ENCODE measurements at places on chromosomes 6 and 20.

DNA sequence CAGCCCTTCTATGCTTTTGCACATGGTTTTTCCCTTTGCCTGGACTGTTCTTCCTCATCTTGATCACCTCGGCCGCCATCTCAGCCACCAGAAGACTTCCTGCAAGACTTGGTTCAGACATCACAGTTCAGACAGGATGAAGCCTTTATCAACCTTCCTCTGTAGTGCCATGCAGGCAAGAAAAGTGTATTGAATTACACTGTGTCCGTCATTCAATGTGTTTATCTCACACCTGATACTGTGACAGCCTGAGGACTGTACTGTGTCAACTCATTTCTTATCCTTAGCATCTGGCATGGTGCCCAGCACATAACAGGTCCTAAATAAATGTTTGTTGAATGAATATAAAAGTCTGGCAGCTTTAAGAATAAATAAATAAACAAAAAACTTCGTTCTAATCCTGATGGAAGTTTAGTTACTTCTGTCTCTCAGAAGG is 133.3 kb upstream of the MAN1A1 start:
- DNase-seq: no peak

- no peak for DNase-seq
Observed at GRCh38 chr6:93341900-93342613, 77.3 kb downstream of the EPHA7 start.

- DNase-seq: no peak
Observed at GRCh38 chr6:154500769-154501577, 9.5 kb downstream of the CNKSR3 start.

DNA sequence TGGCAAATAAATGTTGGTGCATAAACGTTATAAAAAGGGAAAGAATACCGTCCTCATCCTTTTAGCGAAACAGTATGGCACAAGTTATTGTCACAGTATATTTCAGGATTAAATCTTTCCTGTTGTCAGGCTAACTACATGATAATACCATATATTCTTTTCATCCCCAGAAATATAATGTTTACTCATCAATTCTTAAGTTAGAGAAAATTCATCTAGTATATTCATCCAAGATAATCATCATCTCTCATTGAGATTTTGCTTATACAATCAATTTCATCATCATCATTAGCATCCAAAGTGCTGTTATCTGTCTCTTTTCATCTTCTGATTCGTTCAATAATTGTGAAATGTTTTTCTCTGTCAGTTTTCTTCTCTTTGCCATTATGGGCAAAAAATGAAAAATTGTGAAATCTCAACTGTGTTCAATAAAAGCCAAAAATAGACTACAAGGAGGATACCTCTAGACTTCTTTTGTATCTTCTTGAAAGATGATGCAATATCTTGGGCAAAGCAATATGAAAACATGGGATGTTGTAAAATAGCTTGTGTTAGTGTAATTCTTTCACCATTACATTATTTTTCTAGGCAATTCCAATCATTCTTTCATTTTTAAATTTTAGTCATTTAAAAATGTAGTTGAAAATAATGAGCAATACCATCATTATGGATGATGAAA is 2.6 kb downstream of the SPACA1 start:
- DNase-seq: no peak

DNA sequence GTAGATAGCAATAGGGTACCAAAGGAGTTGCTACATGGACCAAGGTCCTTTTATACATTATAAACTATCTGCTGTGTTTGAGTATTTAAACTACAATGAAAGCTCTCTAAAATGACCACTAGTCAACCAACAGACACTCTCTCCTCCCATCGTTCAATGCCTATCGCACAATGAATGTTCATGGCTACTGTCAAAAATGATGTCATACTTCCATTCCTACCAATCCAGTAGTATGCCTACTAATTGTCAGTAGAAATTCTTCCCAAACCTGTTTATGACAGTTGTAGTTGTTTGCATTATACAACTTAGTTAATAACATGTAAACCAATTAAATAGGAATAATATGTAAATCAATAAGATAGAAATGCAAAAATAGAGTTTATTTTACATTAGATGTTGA is 39.0 kb upstream of the VSX1 start:
- no peak for DNase-seq

GRCh38 chr6:140051521-140052512 is 677.4 kb upstream of the CITED2 start:
- DNase-seq: no peak

GRCh38 chr6:111456208-111456607 is 26.8 kb downstream of the REV3L start:
- no peak for DNase-seq
